ENCODE measurements at places on chromosomes 13 and 19.
A peak's percentile ranks its signal among the peaks of the same experiment; 100 is the strongest.

GRCh38 chr13:38518328-38518727 lies 168.5 kb upstream of the FREM2 start:
- DNase-seq, result no peak

GRCh38 chr13:71880753-71881541 lies 13.9 kb upstream of the DACH1 start:
- no peak for DNase-seq

GRCh38 chr19:19531951-19532805 lies 3.5 kb downstream of the YJEFN3 start:
- peak; percentile 93 for DNase-seq

DNA sequence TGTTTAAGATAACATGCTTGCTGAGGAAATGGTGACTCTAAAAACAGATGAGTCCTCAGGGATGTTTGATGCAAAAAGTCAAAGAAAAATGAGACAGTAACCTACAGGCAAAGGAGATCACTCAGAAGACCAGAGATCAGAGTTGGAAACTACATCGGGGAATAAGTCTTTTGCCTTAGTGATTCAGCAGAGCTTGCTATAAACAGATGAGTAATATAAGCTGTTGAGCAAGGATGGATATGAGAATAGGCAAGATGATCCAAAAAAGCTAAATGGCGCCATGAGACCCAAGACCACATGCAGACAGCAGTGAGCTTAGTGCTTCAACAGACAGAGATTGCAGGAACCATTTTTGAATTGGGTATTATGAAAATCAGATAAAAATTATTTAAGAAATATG lies 168.6 kb downstream of the POSTN start:
- DNase-seq, result no peak

- DNase-seq, result no peak
Measured at GRCh38 chr13:37263871-37264270, 158.4 kb upstream of the CSNK1A1L start.

GRCh38 chr13:52195401-52195837 lies 36.0 kb upstream of the NEK3 start:
- DNase-seq, result peak; percentile 92

DNA sequence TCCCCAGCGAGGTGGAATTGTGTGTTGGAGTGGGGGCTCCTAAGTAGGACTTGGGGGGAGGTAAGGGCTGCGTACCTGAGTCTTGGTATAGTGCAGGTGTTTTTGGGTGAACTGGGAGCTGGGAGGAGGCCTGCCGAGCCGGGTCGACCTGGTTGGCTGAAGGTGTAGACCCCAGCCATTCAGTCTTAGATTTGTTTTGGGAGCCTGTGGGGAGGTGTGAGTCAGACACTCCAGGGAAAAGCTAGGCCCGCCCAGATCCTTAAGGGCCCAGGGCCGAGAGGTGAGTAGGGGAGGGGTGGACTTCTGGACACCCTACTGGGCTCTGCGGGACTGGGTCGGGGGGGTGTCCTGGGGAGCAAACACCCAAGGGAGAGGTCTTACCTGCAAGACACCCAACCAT lies 935 bp downstream of the CRB3 start:
- no peak for DNase-seq

DNA sequence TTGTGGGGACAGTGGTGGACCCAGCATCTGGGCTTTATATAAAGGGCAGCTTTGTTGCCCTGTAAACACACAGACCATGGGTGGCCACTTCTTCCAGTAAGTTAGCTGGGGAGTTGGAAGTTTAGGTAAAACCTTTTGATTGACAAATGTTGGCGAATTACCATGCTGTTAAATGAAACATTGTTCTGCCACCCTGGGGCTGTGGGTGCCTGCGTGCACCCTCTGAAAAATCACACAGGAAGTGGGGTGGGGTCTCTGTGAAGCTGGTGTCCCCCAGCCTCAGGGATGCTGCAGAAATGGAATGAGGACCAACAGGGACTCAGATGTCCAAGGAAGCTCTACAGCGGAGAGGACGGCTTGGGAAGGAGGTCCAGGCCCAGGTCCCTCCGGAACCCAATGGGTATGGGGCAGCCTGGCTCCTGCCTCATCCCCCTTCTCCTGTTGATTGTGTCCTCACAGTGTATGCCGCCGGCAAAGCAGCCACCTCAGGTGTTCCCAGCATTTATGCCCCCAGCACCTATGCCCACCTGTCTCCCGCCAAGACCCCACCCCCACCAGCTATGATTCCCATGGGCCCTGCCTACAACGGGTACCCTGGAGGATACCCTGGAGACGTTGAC lies 2.8 kb upstream of the USF2 start:
- no peak for DNase-seq

DNA sequence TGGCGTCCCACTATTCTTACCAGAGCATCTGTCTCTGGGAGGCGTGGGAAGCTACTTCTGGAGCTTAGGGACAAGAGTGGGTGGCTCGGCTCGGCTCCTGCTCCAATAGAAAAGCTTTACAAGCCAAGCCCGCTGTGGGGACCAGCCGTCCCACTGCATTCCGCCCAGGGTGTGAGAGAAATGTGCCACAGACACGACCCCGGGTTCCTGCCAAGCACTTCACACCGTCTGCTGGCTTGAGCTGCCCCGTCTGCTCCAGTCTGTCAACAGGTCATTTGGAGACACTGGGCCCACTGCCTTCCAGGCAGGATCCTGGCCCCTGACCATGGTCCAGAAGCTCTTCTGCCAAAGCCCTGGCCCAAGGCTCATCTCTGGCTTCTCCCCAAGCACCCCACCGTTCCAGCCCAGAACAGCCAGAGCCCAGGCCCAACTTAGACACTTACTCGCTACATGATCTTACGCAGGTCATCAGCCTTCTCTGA lies 6.5 kb upstream of the FKRP start:
- DNase-seq, result peak; percentile 91

GRCh38 chr19:27905074-27905473 lies 1307.9 kb downstream of the UQCRFS1 start:
- DNase-seq, result no peak

- DNase-seq, result no peak
Measured at GRCh38 chr13:113052206-113052605, 53.4 kb upstream of the F7 start.

Data from Right ventricle myocardium superior (tissue), 1 donor.